ENCODE measurements at places on chromosomes 11 and 22. TPM values are rescaled to one million over a fixed set of nuclear protein-coding genes. Genes with fewer than 3 reads are reported as not detected.

GRCh38 chr11:112057170-112057569 is 16.6 kb downstream of the PIH1D2 start:
- no peak for DNase-seq

- no peak for DNase-seq
Measured at GRCh38 chr11:12066056-12066798, 44.2 kb upstream of the MICAL2 start.

- no peak for DNase-seq
Measured at GRCh38 chr11:12395333-12395732, 18.0 kb downstream of the PARVA start.

The RSF1 gene
- 30.2 TPM for total RNA-seq

The GLB1L2 gene
- 0.99 TPM for total RNA-seq

GRCh38 chr11:23859087-23859486 is 637.8 kb upstream of the LUZP2 start:
- no peak for DNase-seq

DNA sequence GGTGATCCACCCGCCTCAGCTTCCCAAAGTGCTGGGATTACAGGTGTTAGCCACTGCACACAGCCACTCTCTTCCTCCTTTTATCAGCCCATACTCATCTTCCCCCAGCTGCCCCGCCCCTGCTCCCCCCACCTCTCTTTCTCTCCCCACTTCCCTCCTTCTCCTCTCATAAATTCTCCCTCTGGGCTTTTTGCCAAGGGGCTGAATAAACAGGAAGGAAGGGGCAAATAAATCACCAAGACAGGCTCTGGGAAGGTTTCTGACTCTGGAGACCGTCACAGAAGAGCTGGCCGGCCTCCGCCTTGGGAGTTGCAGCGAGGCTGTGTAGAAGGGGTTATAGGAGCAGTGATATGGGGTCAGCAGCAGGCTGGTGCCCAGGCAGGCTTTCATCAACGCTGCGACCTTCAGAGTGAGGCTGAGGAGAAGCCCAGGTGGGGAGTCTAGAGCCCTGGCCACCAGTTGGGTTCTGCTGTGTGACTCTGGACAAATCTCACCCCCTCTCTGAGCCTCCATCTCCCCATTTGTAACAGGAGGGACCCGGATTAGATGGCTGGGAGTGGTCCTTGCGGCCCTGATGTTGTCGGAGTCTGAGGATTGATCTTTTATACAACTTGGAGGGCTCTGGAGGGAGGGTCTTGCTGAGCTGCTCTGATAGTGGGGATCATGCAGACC is 62.6 kb upstream of the RASD2 start:
- DNase-seq = peak; percentile 57

The PRG2 gene
- total RNA-seq = not detected

- DNase-seq = no peak
Measured at GRCh38 chr22:17569971-17570511, 6.7 kb downstream of the SLC25A18 start.

DNA sequence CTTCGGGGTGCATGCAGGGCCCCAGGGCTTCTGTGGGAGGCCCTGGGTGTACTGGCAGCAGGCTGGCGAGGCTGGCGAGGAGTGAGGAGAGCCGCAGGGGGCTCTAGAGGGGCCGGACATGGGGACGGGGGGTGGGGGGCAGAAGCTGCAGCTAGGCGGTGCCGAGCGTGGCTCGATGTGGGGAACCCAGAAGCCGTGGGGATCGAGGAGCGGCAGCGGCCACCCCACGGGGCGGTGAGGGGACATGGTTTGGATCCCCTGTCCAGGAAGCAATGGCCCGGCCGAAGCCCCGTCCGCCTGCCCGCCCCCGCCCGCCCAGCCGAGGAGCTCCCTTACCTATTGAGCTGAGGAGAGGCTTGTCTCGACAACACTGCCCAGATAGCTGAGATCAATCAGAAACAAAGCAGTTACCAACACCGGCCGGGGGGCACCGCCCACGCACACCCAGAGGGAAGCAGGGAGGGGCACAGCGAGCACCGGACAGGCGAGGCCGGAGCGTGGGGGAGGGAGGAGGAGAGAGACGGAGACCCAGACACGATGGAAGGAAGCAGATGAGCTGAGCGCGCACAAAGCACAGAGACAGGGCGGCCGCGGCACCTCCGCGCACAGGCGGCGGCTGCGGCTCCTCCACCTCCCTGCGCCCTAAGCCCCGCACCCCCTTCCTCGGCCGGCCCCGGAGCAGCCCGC is 38.7 kb downstream of the IGSF9B start:
- DNase-seq = no peak

DNA sequence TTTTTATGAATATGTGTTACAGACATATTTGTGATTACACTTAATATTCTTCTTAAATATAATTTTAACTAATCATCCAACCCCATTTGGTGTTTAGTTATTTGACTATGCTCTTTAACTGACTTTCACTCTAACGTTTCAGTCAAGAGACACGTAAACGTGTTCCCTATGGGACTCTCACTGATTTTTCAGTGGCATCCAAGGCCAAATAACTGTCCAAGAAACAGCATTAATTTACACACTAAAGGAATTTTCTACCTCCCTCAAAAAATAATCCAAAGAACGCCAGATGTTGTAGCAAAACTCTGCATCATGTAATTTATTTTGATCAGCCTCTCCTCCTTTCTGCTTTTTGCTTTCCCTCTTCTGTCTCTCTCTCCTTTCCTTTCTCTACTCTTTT is 44.0 kb upstream of the NOX4 start:
- DNase-seq = no peak

GRCh38 chr22:39017596-39018365 is 3.1 kb upstream of the APOBEC3D start:
- DNase-seq = no peak

DNA sequence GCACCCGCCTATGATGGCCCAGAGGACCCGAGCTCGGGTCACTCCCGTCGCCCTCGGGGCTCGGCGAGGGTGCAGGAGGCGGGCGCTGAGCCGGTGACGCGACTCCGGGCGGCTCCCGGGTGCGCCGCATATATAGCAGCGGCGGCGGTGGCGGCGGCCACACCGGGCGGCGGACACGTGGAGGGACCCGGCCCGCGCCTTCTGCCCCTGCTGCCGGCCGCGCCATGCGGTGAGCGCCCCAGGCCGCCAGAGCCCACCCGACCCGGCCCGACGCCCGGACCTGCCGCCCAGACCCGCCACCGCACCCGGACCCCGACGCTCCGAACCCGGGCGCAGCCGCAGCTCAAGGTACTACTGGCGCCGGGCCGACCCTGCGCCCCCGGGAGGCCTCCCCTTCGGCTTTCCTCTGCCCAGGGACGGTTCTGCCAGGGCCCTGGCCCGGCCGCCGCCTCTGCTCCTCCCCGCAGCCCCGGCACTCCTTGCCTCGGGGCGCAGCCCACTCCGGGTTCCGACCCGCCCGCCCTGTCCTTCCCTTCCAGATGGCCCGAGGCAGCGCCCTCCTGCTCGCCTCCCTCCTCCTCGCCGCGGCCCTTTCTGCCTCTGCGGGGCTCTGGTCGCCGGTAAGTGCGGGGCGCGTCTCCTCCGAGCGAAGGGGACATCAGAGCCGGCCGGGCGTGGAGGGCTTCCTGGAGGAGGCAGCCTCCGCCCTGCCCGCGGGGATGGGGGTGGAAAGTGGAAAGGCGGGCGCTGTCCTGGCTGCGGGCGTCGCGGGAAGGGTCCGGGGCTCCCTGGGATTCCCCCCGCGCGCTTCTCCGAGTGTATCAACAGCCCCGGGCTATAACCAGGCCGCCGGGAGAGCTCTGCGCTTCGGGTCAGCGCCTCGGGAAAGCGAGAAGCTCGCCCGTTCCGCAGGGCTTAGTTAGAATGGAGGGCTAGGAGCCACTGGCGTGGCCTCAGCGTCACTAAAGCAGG is at the start of gene GAL:
Gene GAL (plus strand): TSS at position 160 of the 972 bp plus-strand sequence. CDS start 380 bp downstream, at position 540.
- no peak for DNase-seq

GRCh38 chr11:41996533-41996932 is 537.1 kb upstream of the LRRC4C start:
- no peak for DNase-seq

- peak; percentile 9 for DNase-seq
Measured at GRCh38 chr22:44080936-44081861, 57.1 kb downstream of the PARVB start.

DNA sequence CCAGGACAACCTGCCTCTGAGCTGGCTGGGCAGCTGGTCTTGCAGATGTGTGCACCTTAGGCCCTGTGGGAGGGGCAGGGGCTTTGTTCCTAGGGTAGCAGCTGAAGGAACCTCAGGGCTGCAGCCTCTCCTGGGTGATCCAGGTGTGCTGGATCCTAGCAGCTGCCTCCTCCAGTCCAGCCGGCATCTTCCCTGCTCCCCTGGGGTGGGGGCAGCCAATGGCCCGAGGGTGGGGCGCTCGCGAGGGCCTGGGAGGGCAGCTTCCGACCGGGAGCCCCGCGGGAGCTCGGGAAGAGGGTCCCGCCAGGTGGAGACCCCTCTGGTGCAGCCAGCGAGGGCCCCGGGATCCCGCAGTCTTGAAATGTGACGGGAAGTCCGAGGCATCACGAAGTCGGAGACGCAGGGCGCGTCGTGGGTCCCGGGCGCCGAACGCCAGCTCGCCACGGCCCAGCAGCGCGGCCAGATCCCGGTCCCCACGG is 1.7 kb downstream of the IFITM1 start:
- no peak for DNase-seq

DNA sequence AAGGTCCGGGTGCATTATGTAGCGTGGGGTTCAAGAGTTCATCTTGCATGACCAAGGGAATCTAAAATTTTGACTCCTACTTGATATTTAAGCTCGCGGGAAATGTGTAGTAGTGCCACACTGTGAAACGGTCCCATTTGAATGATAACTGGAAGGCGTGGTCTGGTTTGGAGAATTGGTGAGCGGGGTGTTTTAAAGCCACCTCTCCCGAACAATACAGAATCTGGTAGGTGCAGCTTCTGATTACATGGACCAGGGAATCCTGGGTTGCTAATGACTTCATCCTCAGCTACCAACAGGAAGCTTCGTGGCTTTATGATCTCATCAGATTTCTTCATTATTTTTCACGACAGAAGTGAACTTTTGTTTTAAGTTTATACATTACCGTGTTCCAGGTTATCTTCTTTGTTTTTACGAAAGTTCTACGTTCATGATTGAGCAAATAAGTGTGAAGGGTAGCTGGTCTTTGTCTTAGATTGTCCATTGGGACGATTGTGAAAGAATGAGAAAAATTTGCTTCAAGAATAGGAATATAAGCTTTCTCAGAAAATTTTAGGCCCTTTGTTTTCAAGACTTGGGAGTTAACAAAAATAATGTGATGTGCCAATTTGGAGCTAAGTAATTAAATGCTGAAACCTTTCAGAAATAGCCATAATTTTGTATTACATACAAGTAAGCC is 1.7 kb downstream of the QSER1 start:
- peak; percentile 51 for DNase-seq

The FAT3 gene
- total RNA-seq = 3.3 TPM

The MAML2 gene
- total RNA-seq = 20.0 TPM

DNA sequence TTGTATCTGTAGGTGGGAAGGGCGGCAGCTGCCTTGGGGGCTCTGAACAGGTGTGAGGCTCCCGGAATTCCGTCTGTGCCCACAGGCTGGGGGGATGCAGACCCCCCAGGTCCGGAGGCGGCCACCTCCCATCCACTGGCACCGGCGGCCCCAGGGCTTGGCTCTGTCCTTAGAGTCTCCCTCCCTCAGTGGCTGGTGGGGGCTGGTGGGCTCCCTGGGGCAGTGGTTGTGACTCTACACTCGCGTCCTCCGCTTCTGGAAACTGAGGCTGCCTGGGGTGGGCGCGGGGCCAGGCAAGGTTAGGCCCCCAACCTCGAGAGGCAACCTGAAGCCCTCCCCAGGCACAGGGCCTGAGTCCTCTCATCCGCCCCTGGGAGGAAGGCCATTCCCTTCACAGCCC is 1305.4 kb downstream of the BRD1 start:
- DNase-seq = no peak

The WT1 gene
- total RNA-seq = 1.4 TPM
